ENCODE measurements at places on chromosomes 3 and 15. TPM values are rescaled to one million over a fixed set of nuclear protein-coding genes. Genes with fewer than 3 reads are reported as not detected.

Gene CLEC3B
- total RNA-seq = not detected

GRCh38 chr3:195802261-195802701, 9.4 kb downstream of the MUC4 start:
- peak; percentile 81 for DNase-seq

DNA sequence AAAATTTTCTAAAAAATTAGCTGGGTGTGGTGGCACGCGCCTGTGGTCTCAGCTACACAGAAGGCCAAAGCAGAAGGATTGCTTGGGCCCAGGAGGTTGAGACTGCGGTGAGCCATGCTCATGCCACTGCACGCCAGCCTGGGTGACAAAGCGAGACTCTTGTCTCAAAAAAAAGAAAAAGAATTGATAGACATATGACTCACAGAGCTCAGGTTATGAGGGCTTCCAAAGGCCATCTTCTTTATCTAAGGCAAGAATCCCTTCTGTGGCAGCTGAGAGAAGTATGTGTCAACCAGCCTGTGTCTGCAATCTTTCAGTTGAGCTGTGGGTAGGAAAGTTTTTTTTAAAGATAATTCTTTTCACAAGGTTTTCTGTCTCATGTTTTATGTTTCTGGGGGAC, 53.9 kb downstream of the MRPS25 start:
- DNase-seq = no peak

DNA sequence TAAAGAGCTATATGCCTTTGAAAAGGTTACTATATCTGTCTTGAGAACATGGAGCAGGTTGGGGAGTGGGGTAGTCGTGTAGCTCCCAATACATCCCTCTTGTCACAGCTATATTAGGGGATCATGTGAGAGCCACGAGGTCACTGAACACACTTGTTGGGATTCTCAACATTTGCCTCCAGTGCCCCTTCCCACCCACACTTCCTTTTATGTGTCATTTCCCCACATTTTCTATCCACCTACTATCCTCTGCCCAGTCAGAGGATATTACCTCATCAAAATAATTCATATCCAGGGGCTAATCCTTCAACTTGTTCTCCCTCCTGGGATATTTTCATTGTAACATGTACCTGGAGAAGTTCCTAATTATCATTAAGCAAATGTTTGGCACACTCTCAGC, 85.0 kb downstream of the CYP19A1 start:
- DNase-seq = no peak

- no peak for DNase-seq
These were observed 97.2 kb upstream of the TSPAN3 start for GRCh38 chr15:77168141-77168540.

GRCh38 chr3:45927881-45928280, 15.4 kb upstream of the CXCR6 start:
- DNase-seq = no peak

DNA sequence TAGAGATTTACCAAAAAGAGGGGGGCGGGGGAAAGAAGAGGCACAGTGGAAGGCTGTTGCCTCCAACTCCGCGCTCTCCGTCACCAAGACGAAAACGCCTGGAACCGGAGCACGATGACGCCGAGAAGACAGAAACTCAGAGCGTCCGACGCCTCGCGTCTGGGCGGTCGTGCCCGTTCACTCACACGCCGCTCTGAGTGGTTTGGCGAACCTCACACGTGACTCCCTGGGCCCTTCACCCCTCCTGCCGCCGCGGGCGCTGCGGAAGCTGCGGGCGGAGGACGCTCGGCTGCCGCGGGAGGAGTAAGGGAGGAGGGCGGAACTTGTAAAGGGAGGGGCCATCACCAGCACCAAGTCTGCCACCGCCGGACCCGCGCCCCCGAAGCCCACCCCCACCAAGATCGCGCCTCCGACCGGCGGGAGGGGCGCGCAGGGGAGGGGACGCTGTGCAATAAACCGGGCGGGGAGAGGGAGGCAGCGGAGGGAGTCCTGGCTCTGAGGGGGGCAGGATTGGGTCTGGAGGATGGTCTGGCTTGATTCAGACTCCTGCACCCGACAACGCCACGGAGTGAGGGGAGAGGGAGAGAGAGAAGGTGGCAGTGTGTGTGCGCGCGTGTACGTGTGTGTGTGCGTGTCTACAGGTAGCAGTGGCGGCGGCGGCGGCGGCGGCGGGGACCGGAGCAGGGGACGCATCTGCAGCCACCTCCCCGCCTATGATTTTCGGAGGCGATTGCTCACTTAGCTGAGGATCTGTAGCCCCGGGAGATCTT, 1.9 kb upstream of the NLGN1 start:
- peak; percentile 68 for DNase-seq

DNA sequence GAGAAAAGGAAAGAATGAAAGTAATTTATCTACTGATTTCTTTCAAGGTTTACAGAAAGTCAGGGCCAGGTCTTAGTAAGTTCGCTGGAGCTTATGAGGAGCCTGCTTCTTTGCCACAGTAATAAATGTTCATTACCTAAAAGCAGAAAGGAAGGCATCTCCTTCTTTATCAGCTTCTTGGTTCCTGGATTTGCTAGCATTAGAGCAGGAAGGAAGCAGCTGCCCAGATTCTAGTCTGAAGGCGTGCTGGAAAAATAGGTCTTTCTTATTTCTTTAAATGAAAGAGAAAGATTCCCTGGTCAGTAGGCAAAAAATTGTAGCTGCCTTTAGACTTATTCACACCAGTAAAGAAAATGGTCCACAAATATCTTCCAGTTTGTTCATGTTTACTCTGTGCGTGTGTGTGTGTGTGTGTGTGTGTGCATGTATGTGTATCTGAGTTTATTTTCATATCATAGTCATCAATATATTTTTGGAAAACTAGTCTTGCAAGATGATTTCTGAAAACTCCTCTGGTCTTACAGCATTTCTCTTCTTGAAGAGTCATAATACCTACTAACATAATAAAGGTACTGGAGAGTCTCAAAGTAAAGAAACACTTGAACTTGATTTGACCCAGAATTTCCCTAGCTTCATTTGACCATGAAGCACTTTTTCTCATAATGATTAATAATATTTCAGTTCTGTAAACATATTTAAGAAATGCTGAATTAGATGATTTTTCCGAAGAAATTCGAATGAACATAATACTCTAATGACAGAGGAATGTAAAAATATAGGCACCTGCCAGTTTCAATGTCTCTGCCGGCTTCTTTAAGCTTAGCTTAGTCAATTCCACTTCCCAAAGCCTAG, 255.3 kb upstream of the ZPLD1 start:
- DNase-seq = no peak

- DNase-seq = no peak
These were observed 431.4 kb downstream of the GRM7 start for GRCh38 chr3:7292362-7292761.

- DNase-seq = no peak
These were observed 138.4 kb downstream of the RSRC1 start for GRCh38 chr3:158248261-158248660.

GRCh38 chr15:93030430-93031102, 58.4 kb downstream of the RGMA start:
- DNase-seq = peak; percentile 73

DNA sequence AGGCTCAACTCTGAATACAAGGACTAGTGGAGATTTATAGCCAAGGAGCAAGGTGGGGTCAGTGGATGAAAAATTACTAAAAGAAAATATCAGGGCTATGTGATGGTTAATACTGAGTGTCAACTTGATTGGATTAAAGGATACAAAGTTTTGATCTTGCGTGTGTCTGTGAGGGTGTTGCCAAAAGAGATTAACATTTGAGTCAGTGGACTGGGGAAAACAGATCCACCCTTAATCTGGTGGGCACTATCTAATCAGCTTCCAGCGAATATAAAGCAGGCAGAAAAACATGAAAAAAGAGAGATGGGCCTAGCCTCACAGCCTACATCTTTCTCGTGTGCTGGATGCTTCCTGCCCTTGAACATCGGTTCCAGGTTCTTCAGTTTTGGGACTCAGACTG, 14.4 kb upstream of the SENP7 start:
- DNase-seq = no peak

DNA sequence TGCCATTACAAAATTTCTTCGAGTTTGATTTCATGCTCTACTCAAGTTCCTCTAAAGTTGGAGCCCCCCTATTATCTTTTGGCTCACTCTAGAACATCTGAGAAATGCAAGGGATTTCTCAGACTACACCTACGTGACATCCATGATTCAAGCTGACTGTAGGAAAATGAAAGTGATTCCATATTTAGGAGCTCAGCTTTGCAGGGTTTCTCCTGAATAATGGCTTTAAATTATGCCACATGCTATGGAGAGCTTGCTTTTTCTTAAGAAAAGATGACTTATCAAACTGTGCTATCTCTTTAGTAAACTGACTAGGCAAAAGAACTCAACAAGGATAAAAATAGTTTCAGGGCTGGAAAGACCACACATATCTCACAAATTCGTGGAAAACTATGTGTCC, 292.1 kb downstream of the LSAMP start:
- no peak for DNase-seq

GRCh38 chr15:92462424-92463125, 68.9 kb downstream of the ST8SIA2 start:
- no peak for DNase-seq

GRCh38 chr3:101720851-101721840, 3.3 kb upstream of the CEP97 start:
- no peak for DNase-seq

DNA sequence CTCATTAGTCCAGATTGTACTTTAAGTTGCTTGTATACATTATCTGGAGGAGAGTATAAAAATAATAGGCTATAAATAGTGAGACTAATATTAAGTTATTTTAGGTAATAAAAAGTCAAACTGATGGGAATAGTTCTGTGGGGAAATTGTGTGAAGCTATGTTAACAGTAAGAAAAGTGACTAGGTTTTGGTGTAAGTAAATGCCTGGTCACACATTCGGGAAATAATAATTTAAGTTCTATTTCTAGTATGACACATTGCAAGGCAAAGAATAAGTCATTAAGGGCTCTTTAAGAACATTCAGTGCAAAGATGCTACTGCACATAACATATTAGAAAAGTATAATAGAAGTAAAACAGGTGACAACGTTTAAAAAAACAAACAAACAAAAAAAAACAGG, 18.8 kb upstream of the NRROS start:
- no peak for DNase-seq

Gene OXSR1
- 47.8 TPM for total RNA-seq

GRCh38 chr15:45604326-45604725, 17.1 kb downstream of the BLOC1S6 start:
- DNase-seq = no peak

DNA sequence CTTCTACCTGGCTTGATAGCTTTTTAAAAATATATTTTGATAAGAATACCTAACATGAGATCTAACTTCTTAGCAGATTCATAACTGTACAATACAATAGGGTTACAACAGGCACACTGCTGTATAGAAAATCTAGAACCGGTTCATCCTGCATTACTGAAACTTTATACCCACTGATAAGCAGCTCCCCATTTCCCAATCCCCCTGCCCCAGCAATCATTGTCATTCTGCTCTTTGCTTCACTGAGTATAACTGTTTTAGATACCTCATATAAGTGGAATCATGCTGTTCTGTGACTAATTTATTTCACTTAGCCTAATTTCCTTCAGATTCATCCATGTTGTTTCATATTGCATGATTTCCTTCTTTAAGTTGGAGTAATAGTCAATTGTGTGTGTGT, 906.0 kb downstream of the GBE1 start:
- DNase-seq = no peak

Gene UBE2E2
- total RNA-seq = 0.82 TPM

Gene OR5K2
- total RNA-seq = not detected

DNA sequence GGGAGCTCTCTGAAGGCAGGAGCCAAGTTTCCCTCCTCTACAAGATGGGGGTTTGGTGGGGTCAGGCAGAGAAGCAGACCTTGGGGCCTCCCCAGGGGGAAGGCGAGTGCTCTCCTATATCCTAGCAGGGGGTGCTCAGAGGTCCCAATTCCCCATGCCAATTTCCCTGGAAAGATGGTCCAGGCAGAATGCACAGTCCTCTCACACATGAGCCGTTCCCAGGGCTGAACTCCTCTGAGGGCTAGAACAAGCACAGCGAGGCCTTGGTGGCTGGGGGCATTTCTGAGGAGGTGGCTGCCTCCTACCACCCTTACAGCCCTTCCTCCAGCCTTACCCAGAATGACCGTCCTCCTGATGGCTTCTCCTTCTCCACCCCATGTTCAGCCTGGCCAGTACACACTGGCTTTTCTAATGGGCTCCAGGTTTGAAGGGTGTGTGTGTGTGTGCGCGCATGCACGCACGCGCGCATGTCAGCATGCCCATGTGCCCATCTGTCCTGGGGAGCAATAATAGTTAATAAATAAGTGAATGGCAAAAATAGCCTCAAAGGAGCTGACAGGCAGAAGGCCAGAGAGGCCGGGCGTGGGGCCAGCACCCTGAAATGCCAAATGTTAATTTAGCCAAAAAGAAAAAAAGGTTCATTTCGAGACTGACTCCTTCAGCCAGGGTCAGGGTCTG, 24.4 kb downstream of the ADCY5 start:
- no peak for DNase-seq

DNA sequence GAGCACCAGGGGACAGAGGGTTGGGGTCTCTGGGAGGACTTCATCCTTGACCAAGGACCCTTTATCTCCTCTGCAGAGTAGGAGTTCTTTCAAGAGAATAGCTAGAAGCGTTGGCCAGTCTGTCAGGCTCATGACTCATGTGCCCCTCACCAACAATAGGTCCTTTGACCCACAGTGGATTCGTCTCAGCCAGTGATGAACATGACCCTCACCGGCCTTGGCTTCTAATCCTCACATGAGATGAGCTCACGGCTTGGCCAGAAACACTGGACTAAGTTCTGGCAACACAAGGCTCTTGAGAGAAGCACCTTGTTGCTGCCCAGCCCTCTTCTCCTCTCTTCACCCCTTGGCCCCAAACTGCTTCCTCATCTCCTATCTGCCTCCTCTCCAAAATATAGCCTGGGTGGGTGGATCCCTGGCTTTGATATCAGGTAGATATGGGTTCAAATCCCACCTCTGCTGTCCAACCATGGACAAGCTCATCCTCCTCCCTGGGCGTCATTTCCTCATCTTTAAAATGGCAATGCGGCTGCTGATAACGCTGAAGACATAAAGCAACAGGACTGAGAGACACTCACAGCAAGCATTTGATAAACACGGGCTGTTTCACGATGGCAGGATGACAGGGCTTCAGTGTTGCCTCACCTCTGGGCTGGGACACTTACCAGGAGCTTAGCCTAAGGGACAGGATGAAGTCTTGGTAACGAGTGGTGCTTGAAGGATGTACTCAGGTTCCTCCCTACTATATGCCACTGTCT, 446.7 kb upstream of the PROK2 start:
- DNase-seq = no peak

Gene CDHR4
- total RNA-seq = 0.16 TPM

- peak; percentile 49 for DNase-seq
These were observed 11.4 kb downstream of the C15orf40 start for GRCh38 chr15:82999905-83000671.

DNA sequence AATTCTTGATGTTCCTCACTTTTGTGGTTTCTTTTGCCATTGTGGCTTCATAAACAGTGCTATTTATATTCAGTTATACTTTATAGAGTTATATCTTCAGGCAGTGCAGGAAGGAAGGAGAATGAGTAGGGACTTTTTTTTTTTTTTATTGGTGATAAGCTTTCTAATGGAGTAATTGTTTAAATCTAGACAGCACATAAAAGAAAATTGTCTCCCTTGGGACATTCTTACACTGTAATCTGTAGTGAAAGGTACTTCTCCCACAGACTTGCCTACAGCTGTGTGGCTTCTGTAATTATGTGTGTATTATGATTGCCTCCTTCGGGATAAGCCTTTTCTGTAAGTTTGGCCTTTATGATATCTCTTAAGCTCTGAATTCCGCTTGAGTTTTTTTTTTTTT, 41.6 kb downstream of the WDR76 start:
- DNase-seq = no peak

GRCh38 chr15:40136470-40137302, 24.2 kb upstream of the BUB1B start:
- DNase-seq = no peak

GRCh38 chr3:184737641-184738505, 26.0 kb upstream of the MAGEF1 start:
- DNase-seq = no peak
